ENCODE measurements at places on chromosomes 1 and 21. TPM values are rescaled to one million over a fixed set of nuclear protein-coding genes. Genes with fewer than 3 reads are reported as not detected.

DNA sequence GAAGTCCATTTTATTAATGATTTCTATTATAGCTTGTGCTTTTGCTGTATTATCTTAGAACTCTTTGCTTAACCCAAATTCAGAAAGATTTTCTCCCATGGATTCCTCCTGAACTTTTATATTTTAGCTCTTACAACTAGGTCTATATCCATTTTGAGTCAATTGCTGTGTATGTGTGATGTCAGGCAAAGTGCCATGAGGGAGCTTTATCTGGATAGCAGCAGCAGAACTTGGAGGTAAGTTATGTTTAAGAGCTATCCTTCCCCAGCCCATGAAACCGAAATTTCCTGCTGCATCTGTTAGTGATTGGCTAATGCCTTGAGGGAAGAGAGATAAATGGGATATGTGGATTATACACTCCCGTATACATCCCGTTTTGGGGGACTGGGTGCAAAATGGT is 29.9 kb downstream of the ADAM30 start:
- DNase-seq, result no peak

DNA sequence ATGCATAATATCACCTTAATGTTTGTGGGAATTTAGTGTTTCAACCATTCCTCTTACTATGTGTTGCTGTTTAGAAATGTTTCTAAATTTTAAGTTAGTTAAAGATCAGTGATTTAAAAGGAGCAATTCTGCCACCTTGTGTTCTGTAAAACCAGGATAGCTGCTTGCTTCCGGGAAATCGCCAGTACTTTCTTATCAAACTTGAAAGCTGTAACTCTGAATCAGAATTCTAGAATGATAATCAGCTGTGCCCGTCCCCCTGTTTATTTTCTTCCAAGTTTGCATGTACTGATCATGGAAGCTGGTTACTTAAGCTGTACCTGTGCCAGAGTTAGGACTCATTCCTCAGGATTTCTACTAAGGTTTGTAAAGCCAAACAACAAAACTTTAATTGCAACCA is 656.4 kb downstream of the LTN1 start:
- no peak for DNase-seq

GRCh38 chr1:198333744-198334143 is 176.9 kb downstream of the NEK7 start:
- DNase-seq, result no peak

SPATA46 gene
- not detected for total RNA-seq
